Mucosa of gallbladder (tissue), 1 donor: ENCODE measurements at places on chromosomes 6 and 20. TPM values are rescaled to one million over a fixed set of nuclear protein-coding genes. Genes with fewer than 3 reads are reported as not detected.

- DNase-seq: no peak
Measured at GRCh38 chr6:107764684-107765460, 59.2 kb downstream of the SCML4 start.

GRCh38 chr6:105036351-105036750 lies 79.4 kb downstream of the LIN28B start:
- no peak for DNase-seq

DNA sequence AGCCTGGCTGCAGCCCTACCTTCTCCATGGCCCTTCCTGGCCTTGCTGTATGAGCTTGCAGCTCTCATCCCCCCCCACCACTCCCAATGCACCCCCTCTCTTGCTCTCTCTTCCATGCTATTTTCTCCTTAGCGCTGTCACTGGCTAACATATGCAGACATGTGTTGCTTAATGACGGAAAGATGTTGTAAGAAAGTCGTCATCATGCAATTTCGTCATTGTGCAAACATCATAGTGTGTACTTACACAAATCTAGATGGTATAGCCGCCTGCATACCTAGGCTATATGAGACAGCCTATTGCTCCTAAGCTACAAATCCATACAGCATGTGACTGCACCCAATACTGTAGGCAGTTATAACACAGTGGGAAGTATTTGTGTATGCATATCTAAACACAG lies 27.0 kb downstream of the ANGPT4 start:
- DNase-seq: no peak

DNA sequence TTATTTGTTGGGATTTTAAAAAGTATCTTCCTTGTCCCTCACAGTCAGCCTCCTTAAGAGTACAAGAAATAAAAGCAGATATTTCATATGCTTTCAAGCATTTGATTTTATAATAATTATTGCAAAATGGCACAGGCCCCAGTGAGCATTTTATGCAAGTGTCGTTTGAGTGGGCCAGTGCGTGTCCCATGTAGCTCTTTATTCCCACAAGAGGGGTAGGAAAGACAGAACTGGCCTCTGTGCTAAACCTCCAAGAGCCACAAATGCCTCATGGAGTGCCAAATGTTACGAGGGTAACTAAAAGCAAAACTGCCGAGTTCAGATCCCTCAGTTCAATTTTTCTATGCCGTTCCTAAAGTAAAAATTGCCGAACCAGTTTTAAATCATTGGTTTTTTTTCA lies 12.7 kb downstream of the GPLD1 start:
- DNase-seq: no peak

MLN gene
- not detected for total RNA-seq

FAM83C gene
- total RNA-seq: not detected

PTCRA gene
- 0.37 TPM for total RNA-seq

FAM217A gene
- 0.09 TPM for total RNA-seq

SPATS1 gene
- not detected for total RNA-seq

WFDC10B gene
- 0.49 TPM for total RNA-seq

GMPR gene
- total RNA-seq: 10.4 TPM
